Stimulated activated CD4-positive, alpha-beta T cell treated with anti-CD3 and anti-CD28 coated beads, TNF-alpha, amount 100 ng/mL, for 1 hour (primary cell): ENCODE measurements at places on chromosomes 7 and 10.

DNA sequence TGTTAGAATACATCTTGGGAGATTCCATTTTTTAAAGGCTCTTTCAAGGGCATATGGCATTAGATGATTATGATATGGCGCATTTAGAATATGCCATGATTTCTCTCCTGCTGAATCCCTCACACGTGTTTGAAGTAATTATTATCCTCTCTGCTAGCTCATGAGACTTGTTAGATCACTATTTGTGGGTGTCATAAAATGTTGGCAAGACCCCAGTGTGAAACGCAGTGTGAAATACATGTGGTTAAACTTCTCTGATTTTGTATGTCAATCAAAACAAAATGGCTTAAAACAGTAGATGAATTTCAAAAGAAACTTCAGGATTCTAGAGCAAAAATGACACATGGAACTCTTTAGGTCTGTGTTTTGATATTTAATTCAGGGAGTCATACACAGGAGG is 560.8 kb downstream of the AUTS2 start:
- DNase-seq: no peak

DNA sequence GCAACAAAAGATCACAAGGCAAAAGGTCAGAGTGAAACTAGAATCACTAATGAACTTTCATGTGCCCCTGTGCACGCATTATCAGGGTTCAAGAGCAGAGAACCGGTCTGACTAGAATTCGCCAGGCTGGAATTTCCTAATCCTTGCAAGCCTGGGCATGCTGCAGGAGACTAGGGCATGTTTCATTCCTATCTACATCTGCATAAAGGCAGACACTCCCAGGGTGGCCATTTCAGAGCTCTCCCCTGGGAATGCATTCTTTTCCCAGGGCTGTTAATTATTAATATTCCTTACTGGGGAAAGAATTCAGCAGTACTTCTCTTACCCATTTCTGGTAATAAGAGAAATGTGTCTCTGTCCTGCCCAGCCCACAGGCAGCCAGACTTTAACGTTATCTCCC is 90.5 kb downstream of the CDC14C start:
- DNase-seq: no peak

GRCh38 chr7:21972397-21972784 is 26.7 kb upstream of the CDCA7L start:
- DNase-seq: no peak

GRCh38 chr10:124081547-124082140 is 11.8 kb downstream of the CHST15 start:
- no peak for DNase-seq

DNA sequence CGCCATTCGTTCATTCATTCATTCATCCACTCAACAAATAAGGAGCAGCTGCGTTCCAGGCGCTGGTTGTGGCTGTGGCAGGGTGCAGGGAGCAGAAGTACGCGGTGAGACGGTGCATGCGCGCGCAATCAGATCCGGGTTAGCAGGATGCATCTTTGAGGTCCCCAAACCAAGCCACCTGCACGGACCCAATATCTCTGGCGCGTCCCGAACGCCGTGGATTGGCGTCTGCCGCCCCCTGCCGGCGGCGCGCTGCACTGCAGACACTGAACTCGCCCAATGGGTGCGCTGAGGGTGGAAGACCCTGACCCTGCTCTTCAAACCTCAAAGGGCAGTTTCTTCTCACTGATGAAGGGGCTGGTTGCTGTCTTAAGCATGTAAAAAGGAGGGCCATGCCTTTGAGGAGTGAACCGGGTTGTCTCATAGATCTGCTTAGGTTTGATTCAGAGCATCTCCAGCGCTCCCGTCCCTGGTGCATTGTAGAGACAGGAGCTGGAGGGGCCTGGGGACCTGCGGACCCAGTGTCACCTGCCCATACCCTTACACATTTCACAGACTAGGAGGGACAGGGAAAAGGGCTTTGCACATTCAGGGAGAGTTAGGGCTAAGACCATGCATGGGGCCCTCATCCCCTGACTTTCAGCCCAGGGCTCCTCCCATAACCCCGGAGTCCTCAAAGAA is 102.5 kb downstream of the RAMP3 start:
- no peak for DNase-seq

DNA sequence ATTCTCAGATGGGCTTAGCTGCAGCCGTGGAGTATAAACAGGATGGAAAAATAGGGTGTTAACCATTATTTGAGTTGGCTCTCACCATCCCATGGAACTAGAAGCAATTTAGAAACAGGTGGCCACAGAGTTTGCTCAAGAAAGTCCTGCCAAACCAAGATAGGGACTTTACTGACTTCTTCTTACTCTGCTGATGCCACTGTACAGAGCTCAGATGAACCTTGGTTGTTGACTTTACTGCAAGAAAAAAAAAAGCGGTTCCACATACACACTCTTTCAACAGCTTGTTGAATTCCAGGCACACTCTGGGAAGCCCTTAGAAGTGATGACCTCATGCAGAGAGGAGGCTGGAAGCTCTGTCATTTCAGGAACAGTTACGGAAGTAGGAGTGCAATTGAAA is 753.4 kb downstream of the NRG3 start:
- no peak for DNase-seq

DNA sequence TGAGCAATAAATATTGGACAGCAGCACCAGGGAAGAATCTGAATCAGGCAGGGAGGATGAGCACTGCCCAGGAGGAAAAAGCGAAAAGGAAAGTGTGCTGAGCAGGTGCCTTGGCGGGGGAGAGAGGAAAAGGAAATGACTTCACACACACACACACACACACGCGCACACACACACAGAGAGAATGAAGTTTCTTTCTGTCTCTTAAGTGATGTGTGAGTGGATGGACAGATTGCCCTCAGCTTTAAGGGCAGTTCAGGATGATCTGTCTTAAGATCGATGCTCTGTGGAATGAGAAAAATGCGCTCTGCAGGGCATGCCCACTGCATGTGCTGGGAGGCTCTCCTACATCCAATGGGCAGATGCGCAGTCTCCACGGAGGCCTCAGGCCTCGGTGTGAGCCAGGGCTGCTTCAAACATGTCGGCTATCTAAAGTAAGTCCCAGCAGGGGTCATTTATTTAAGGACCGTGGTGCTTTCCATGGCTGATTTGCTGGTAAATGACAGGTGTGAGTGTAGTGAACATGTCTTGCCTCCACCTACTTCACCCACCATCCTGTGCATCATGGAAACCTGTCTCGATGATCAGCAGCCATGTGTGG is 2.5 kb upstream of the ACBD5 start:
- DNase-seq: peak; percentile 56

- DNase-seq: no peak
These were observed 143.8 kb downstream of the ZNF22 start for GRCh38 chr10:45144326-45145070.

- no peak for DNase-seq
These were observed 33.0 kb upstream of the PLXNA4 start for GRCh38 chr7:132609222-132609621.

- no peak for DNase-seq
These were observed 515 bp downstream of the TBX20 start for GRCh38 chr7:35253460-35253709.

- DNase-seq: no peak
These were observed 178.5 kb downstream of the EBF3 start for GRCh38 chr10:129785536-129785981.

DNA sequence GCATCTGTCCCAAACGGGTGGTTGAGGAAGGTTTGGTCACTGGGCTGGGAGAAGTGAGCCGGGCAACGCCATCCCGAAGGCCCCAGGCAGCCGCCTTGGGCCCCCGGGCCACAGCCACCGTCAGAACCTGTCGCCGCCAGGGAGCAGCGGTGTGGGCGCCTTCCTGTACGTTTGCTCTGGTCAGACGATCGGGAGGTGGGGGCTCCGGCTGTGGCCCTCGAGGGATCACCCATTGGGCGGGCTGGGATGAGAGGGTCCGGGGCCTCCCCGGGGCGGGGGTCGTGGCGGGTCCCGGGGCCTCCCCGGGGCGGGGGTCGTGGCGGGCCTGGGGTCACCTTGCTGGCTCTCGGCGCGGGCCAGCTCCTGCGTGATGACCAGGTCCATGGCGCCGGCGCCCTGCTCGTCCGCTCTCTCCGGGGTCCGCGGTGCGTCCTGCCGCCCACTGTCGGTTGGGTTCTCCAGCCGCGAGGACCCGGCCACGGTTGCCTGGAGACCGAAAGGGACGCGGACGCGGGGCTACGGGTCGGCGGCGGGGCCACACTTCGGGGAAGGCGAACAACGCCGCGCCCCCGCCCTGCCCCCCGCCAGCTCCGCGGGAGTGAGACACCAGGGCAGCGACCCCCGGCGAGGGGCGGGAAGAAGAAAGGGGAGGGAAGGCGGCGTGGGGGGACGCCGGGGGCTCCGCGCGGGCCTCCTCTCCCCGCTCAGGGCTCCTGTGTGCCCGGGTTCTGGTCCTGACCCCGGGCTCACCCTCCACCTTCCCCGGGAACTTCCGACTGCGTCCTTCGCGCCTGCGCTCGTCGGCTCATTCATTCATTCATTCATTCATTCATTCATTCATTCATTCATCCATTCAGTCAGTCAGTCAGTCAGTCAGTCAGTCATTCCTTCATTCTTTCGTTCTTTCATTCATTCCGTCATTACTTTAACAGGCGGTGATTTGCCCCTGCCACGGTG is at the start of gene CFAP46:
TSS of gene CFAP46 (minus strand) at position 470 of the 957 bp plus-strand sequence. CDS start at position 384, 86 bp downstream.
- no peak for DNase-seq

DNA sequence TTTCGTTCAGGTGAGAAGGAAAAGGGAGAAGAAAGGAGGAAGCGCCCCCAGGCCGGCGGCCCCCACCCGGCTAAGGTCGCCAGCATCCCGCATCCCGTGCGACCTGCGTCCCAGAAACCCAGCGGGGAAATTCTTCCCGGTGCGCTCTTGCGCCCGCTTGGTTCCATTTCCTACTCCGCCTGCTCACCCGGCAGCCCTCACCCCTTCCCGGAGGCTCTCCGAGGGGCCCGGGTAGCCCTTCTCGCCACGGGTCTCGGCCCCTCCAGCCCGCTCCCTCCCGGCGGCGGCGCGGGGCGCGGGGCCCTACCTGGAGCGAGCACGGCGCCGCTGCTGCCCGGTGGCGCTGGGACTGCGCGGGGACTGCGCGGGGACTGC is at the start of gene PRKCQ:
TSS of gene PRKCQ (minus strand) at position 373 of the 375 bp plus-strand sequence. CDS start 65,141 bp downstream, outside the sequence.
- DNase-seq: no peak

- DNase-seq: no peak
These were observed 32.2 kb downstream of the SPOCK2 start for GRCh38 chr10:72056113-72056512.

- DNase-seq: no peak
These were observed 76.0 kb upstream of the CTTNBP2 start for GRCh38 chr7:117949232-117949631.

- DNase-seq: no peak
These were observed 814 bp downstream of the MEST start for GRCh38 chr7:130492523-130493274.

- no peak for DNase-seq
These were observed 1066.2 kb downstream of the LRMDA start for GRCh38 chr10:76497666-76498065.

GRCh38 chr10:73159038-73159648 is 8.7 kb downstream of the ECD start:
- DNase-seq: peak; percentile 3

DNA sequence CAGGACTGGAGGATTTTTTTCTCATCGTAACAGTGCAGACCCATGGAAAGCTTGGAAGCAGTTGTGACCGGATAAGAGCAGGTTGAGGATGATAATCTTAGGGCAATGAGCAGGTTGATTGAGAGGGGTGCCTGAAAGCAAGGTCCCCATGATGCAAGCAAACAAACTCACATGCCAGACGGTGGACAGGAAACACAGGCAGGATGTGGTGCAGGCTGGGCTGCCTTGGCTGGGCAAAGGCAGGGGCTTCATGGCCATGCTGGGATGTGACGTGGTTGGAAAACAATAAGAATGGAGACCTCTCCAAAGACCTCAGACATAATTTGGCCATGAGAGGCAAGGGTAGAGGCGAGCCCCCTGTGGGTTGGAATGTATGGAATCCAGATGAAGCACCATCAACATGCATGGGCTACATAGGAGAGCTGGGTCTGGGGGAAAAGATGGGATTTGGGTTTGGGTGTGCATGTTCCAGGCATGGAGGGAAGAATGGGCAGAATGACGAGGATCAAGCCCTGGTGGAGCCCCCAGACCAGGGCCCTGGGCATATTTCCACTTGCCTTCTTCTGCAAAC is 58.3 kb downstream of the IKZF1 start:
- DNase-seq: no peak

DNA sequence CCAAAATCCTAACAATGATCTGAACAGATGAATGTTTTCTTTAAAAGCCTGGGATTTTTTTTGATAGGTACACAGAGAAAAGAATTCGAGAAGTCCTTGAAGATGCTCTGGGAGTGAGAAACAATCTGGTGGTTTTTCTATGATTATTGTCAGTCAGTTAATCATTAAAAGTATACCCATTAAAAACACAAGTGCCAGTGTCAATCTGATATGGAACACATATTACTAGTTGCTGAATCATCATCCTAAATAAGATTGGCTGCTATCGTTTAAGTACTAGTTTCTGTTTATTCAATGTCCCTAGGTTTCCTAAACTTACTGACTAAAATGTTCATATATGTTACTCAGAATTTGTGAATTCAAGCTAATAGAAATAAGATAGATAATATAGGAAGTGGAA is 16.1 kb downstream of the COL28A1 start:
- DNase-seq: no peak

- DNase-seq: no peak
These were observed 584.2 kb upstream of the MBL2 start for GRCh38 chr10:53356616-53357349.
